ENCODE measurements at places on chromosomes 6 and 20. TPM values are rescaled to one million over a fixed set of nuclear protein-coding genes. Genes with fewer than 3 reads are reported as not detected.
A peak's percentile ranks its signal among the peaks of the same experiment; 100 is the strongest.

DNA sequence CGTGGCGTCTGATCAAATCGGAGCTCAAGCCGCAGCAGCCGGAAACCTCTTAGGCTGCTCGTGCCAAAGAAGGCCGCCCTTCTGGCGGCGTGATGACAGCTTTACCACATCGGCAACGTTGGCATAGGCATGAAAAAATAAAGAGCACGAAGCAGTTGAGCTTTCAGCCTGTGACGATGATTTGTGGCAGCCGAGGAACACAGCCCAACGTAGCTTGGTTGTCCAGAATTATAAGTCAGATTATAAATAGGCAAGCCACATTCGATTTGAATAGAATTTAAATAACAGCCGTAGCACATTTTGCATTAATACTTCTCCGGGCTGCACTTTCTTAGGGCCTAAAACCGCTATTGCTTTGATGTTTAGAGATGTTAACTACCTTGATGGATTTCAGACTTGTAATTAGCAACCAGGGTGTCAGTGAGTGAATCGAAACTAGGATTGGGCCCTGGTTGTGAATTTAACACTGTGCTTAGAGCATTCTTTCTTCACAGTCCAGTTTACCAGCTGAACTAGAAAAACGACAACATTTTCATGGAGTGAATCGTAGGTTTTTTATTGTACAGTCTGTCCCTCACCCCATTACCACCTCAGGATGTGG lies 864 bp upstream of the BCLAF1 start:
- DNase-seq: peak; percentile 79

- DNase-seq: no peak
These were observed 83.2 kb upstream of the TBX18 start for GRCh38 chr6:84847390-84848160.

DNA sequence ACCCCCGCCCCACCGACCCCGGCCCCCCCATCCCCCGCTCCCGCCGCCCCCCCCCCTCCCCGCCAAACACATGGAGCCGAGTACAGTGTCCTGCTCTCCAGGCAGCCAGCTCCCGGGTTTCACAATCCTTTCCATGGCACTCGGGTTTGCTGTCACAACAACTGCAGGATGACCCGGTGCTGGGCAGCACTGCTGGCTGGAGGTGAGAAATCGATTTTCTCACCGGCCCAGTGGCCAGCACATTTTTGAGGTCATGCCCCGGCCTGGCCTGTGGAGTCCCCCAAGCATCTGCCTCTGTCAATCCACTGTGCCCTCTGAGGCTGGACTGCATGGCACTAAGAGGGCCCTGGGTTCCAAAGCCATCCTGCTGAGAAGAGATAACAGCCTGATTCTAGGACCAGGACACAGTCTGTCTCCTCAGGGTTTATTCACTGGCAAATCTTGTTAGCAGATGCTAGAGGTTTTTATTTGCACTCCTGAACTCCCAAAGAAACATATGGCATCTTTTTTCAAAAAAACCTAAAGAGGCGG lies 129.5 kb downstream of the NFATC2 start:
- DNase-seq: peak; percentile 53

DNA sequence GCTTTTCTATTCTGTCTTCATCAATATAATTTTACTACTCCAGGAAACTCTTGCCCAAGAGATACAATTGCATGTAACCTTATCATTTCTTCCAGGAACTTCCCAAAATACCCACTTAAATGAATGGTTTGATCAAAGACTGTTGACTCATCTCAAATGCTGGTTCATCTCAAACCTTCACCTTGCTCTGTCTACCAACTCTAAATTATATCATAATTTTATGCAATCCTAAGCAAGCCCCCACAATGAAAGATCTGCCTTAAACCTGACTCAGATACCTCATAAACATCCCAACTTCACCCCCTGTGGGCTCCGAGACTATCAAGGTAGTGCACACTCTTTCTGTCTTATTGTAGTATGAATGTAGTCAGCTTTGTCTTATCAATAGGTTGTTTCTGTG lies 65.5 kb upstream of the GCM1 start:
- DNase-seq: no peak

- no peak for DNase-seq
These were observed 43.0 kb upstream of the PBOV1 start for GRCh38 chr6:138261116-138261780.

IL17F gene
- total RNA-seq: not detected

GRCh38 chr20:62708591-62709536 lies at the start of gene NTSR1:
NTSR1 (plus strand) TSS chr20:62708836; CDS start chr20:62709208, 372 bp downstream.
- no peak for DNase-seq

GRCh38 chr6:21914121-21914973 lies 320.8 kb downstream of the SOX4 start:
- DNase-seq: peak; percentile 71

DNA sequence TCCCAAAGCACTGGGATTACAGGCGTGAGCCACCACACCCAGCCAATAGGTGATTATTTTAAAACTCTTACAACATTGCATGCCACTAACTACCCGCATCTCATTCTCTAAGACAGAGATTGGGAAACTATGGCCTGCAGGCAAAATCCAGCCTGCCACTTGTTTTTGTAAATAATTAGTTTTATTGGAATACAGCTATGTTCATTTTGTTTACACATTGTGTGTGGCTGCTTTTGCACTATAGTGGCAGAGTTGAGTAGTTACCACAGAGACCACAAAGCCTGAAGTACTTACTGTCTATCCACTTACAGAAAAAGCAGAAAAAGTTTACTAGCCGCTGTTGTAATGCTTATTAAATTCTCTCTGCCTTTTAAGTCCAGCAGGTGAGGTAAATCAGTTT lies 16.4 kb upstream of the PKIG start:
- no peak for DNase-seq

DNA sequence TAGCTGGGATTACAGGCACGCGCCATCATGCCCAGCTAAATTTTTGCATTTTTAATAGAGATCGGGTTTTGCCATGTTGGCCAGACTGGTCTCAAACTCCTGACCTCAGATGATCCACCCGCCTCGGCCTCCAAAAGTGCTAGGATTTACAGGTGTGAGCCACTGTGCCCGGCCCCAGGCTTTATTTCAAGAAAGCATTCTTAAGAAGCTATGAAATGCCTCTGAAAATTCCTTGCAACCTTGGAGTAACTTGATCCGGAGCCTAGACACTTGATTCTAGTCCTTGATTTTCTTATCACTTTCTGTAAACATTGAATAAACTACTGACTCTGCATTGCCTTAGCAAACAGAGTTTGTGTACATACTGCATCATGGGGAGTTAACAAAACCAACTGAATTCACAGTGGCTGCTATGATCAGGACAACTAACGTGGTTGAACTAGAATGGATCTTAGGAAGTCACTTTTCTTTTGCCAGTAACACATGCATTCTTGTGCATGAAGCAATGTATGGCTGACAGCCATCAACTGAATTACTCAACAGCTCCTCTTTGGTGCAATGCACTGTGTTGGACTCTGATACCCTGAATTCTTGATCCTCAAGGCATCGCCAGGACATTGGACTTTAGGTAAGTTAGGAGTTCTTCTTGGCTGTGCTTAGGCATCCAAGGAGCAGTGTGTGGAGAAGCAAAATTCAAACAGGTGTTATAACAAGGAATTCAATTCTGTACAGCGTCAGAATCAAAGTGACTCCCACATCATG lies 102.8 kb upstream of the TMEM170B start:
- peak; percentile 67 for DNase-seq
